ENCODE measurements at places on chromosomes 5 and 9.
A peak's percentile ranks its signal among the peaks of the same experiment; 100 is the strongest.

- DNase-seq, result no peak
Observed at GRCh38 chr9:89996773-89997172, 392.0 kb downstream of the GADD45G start.

GRCh38 chr5:165201771-165202518 is 1696.5 kb downstream of the MAT2B start:
- no peak for DNase-seq

DNA sequence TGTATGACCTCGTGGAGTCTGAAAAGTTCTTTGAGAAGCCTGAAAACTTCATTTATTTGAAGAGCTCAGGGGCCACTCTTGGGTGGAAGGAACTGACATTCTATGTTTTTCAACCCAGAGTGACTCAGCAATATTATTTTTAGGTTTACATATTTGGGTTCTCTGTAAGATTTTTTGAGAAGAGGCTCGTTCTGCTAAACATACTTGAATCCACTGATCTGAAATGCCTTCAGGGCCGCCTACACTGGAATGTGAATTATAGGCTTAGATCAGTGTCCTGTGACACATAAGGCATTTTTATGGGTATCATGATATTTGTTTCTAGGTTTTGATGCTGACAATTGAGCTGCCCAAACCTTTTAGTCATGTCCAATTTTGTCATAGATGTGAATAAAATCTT is 86.2 kb downstream of the PSAT1 start:
- DNase-seq, result no peak

GRCh38 chr9:36691671-36692070 is 119.0 kb downstream of the MELK start:
- no peak for DNase-seq

- peak; percentile 13 for DNase-seq
Observed at GRCh38 chr5:78509884-78510769, 138.4 kb downstream of the LHFPL2 start.

DNA sequence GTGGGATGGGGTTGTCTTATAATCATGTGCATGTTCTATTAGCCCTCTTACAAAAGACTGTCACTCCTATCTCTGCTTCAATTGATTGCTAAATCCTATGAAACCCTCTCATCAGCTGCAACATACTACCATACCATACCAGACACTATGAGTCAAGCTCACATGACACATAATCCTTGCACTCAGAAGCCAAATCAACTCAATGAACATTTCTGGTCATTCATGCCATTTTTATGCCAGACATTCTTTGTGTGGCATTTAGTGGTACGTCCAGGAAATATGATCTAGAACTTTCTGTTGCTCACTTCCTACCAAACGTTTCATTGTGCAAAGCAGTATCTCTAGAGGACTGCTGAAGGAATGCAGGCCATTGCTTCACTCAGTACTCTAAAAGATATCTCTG is 159.2 kb upstream of the GNA14 start:
- no peak for DNase-seq

DNA sequence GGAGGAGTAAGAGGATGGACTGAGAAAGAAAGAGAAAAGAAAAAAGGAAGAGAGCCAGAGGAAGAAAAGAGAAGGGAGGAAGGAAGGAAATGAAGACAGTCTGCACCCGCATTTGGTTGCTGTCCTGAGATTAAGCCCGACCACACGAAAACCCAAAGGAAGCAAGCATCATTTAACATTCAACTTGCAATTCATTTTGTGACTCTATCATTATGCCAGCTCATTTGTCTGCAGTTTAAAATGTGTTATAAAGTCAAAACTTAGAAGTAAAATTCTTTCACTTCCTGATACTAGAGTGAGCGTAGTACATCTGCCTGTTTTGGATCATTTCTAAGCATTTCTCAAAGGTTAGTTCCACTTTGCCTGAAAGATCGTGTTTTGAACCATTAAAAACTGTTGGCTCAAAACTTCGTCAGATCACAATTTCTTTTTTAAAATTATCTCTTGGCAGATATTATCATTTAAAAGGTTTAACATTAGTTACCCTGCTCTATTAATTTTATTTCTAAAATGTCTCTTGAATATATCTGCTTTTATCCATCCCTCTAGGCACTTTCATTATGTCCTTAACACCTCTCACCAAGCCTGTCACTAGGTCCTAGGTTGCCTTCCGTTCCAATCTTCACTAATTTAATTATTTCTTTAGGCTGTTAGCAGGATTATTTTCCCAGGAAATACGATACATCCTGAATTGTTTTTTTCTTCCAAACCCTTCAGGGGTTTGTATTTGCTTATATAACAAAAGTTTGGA is 240.9 kb downstream of the TLE4 start:
- DNase-seq, result no peak

DNA sequence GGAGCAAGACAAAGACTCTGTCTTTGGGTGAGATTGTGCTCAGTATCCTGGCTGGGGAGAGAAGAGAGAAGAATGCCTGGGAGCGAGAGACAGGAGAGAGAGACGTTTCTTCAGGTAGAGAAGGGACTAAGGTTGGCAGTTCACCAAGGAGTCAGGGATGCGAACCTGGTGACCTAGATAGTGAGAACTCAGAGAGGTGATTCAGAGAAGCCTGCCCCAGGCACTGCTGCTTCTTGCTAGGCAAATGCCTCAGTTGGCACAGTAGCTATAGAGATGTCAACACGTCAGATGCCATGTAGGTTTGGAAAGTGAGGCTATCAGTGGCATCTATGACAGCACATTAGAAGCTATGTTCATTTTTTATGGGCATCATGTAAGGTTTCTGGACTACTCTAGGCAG is 231.6 kb upstream of the VLDLR start:
- DNase-seq, result no peak

DNA sequence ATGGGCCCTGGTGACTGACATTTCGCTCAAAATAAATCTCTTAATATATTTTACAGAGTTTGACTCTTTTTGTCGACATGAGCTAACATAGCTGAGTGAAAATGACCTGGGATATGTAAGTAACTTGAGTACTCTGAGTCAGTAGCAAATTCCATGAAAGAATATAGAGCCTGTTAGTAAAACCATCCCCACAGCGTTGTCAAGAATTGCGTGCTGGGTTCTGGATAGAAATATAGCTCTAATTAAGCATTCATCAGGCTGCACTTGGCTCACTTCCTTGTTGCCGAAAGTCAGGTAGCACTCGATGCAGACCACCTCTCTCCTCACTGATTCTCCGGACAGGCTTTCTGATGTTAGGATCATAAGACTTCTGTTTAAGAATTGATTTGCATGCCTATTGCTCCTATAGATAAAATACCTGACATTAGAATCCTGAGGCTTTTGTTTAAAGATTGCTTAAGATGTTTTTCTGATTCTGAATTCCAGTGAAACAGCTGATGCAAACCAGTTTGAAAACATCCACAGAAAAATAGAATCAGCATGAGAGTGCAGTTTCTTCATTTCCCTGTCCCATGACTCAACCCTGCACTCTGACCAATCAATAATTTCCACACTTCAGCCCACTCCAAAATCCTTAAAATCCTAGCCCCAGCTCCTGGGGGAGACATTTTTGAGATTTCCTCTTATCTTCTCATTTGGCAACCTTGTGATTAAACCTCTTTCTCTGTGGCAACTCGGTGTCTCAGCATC is 310.6 kb downstream of the DIRAS2 start:
- no peak for DNase-seq

GRCh38 chr5:64632251-64632650 is 58.1 kb upstream of the SHISAL2B start:
- no peak for DNase-seq

- DNase-seq, result no peak
Observed at GRCh38 chr9:27335075-27335474, 38.1 kb upstream of the EQTN start.

GRCh38 chr5:144712090-144712489 is 541.4 kb downstream of the KCTD16 start:
- DNase-seq, result no peak

- DNase-seq, result no peak
Observed at GRCh38 chr5:39459071-39459470, 34.3 kb upstream of the DAB2 start.

DNA sequence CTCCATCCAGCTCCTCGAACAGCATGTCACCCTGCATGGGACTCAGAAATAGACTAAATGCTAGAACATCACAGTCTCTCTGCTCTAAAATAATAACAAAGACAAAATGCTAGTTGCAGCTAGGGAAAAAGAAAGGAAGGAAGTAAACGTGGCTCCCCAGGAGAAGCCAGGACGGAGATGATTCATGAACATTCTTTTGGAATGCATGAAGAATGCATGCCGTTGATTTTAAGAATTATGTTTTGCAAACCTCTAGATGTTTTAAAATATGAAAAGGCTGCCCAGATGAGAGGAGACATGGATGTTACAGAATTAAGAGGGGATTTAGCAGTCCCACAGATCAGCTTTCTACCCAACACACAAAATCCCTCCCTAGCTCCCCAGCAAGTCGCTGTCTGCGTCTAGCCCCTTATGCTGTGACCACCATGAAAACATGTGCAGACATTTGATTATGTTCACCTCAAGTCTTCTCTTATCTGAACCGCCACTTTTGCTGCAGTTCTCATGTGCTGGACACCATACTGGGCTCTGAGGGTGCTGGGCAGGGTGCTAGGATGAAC is 139.4 kb upstream of the LMX1B start:
- no peak for DNase-seq
